ENCODE measurements at places on chromosomes 1 and 21.

- DNase-seq: no peak
These were observed 7.4 kb downstream of the RRP15 start for GRCh38 chr1:218292515-218292914.

DNA sequence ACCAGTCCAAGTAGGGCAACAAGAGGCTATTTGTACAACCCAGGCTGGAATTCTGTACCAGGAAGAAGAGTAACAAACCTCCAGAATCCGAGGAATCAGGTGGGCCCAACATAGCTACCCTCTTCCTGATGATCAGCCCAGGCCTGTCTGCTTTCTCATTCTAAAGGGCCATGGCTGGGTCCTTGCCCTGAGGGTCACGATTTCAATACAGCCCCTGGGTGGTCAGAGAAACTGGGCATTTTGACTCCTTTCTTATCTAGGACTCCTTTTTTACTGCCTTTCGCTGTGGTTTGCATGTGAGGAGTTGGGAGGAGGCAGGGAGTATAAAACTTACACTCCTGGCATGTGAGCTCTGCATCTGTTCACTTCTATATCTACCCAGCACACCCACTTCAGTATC, 164.9 kb upstream of the COA6 start:
- DNase-seq: no peak

- peak; percentile 64 for DNase-seq
These were observed 97.4 kb upstream of the KCNJ15 start for GRCh38 chr21:38159355-38159754.

GRCh38 chr1:94357661-94358060, 60.5 kb upstream of the ABCD3 start:
- DNase-seq: no peak

- DNase-seq: peak; percentile 19
These were observed 82.2 kb downstream of the RIPK4 start for GRCh38 chr21:41684381-41685245.

DNA sequence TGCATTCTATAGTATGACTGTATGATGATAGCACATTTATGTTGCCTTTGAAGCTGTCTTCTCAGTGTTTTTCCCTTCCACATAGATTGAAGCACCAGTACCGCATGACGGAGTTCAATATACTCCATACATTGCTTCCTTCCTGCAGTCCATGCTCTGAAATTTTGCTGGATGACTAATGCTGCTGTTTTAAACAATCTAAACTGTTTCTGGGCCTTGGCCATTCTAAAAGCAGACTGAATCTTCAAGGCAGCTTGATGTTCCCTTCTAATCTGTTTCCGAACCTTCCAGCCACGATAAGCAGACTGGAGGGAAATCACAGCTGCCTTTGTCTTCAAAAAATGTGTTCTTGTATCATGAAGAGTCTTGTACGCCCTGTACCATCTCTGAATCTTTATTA, 36.2 kb upstream of the F13B start:
- DNase-seq: no peak

- no peak for DNase-seq
These were observed 48.3 kb upstream of the SLC22A15 start for GRCh38 chr1:115927971-115928370.

GRCh38 chr1:89995598-89996449, 914 bp downstream of the ZNF326 start:
- DNase-seq: no peak

- no peak for DNase-seq
These were observed 25.8 kb upstream of the MYCL start for GRCh38 chr1:39927538-39927937.

DNA sequence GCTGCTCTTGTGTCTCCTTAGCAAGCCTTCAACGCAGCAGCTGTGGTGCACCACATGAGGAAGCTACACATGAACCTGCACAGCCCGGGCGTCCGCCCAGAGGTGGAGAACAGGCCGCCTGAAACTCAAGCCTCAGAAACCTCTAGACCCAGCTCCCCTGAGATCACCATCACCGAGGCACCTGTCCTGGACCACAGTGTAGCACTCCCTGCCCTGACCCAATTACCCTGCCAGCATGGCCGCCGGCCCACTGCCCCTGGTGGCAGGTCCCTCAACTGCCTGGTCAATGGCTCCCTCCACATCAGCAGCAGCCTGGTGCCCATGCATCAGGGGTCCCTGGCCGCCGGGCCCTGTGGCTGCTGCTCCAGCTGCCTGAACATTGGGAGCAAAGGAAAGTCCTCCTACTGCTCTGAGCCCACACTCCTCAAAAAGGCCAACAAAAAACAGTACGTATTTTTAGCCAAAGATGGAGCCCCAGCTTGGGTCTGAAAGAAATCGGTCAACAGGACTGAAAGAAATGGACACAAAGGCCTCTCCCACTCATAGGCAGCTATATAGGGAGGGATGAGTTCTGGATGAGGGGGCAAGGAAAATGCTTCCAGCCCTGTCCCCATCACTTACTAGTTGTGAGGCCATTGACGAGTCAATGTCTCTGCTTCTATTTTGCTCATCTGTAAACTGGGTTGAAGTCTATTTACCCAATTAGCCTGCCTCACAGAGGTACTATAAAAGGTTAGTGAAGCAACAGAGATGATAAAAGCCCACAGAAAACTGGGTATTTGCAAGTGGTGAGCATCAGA, 28.5 kb downstream of the CAMK1G start:
- no peak for DNase-seq

- DNase-seq: no peak
These were observed 44.9 kb upstream of the EPHA8 start for GRCh38 chr1:22518379-22518778.

DNA sequence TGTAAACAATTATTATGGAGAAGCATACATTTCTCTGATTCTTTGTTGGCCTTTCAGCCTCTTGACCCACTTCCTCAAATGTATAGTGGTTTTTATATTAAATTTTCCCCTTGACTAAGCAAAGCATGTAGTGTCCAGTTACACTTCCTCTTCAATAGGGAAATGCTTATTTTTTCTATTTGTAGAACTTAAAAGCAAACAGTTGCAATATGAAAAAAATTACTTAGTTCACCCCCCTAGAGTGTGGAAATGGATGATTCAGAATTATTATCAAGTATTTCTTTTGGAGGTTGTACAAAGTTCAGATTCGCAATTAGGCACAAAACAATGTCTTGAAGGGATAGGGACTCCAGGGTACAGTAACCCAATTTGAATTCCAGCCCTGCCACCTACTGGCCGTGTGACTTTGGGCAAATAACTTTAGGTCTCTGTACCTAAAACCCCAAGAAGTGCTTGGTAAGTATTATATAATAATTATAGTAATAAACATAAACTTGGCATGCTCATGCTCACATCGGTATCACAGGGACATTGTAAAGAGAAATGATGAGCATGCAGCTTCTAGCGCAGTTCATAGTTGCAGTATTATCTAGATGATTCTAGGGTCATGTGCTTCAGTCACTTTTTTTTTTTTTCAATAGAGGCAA, 28.6 kb upstream of the IFNGR2 start:
- DNase-seq: peak; percentile 36

DNA sequence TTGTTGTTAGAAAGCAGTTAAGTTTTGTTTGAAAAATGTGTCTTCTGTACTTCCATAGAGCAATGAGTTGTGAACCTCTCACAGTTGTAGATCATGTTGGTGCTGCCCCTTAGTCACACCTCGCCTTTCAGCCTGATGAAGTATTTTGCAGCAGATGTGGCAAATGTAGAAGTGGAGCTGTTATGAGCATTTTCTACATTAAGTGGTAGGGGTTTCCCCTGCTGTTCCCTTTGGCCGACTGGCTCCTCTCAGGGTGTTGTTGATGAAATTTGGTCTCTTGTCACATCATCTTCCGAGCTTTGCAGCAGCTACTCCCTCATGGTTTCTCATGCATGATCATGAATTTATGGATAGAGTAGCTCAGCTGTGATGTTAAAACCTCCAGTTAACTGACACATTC, 33.6 kb upstream of the DENND1B start:
- no peak for DNase-seq

DNA sequence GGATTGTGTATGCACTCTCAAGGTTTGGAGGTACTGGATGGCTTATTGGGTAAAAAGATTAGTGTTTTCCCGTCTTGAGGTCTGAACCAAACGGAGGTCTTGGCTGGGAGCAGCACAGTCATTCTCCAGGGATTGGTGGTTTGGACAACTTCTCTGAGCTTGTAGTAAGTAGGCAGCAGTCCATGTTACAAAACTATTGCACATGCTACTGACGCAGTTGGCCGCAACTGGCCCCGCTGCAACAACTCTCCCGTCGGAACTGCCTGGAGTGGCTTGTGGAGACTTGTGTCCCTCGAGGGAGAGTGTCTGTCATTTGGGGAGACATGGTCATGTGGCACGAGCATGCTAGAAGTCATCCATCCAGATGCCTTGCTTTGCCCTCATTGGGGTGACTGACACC, 276.0 kb downstream of the TM2D1 start:
- peak; percentile 90 for DNase-seq

- DNase-seq: no peak
These were observed 3.2 kb upstream of the CELSR2 start for GRCh38 chr1:109246141-109246551.

DNA sequence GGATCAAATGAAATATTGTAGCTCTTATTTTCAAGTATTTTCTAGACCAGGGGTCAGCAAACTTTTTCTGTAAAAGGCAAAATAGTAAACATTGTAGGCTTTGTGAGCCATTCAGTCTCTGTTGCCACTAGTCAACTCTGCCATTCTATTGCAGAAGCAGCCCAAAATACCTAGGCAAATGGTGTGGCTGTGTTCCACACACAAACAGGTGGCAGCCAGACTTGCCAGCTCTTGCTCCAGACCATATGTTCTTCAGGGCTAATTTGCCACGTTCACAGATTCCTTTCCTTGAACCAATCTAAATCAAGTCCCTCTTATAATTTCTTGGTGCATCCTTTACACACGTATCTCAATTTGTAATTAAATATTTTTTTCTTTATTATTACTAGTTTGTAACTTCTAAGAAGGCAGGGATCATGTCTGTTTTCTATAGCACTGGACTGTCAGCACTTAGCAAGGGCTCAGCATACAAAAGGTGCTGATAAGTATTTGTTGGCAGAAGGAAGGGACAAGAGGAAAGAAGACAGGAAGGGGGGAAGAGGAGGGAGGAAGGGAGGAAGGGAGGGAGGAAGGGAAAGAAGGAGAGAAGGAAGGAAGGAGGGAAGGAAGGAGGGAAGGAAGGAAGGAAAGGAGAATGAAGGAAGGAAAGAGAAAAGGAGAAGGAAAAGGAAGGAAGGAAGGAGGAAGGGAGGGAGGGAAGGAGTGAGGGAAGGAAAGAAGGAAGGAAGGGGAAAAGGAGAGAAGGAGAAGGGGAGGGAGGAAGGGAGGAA, 106.5 kb upstream of the EDEM3 start:
- no peak for DNase-seq

DNA sequence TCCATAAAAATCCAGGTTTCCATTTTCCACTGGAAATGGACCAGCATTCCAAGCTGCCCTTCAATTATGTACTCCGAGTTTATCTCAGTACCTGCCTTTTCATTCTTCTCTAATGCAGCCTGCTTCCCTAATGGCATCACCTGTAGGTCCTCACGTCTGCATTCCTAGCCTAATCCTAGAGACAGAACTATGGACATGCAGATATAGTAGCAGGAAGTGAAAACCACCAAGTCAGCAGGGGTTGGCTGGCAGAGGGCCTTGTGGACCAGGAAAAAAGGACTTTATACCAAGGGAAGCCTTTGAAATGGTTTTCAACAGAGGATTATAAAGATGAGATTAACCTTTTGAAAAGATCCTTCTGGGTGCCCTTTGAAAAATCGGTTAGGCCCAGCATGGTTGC, 135.7 kb upstream of the L1TD1 start:
- DNase-seq: no peak

GRCh38 chr1:117760485-117760884, 154.6 kb downstream of the TENT5C start:
- DNase-seq: no peak

DNA sequence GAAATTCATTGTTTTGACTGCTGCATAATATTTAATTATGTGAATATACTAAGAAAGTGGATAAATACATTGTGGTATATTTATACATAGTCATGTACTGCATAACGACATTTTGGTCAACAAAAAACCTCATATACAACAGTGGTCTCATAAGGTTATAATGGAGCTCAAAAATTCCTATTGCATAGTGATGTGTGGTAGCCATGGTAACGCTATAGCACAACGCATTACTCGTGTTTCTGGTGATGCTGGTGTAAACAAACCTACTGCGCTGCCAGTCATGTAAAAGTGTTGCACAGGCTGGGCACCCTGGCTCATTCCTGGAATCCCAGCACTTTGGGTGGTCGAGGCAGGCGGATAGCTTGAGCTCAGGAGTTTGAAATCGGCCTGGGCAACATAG, 52.6 kb upstream of the NHLH2 start:
- no peak for DNase-seq
